ENCODE measurements at places on chromosomes 6 and 20. TPM values are rescaled to one million over a fixed set of nuclear protein-coding genes. Genes with fewer than 3 reads are reported as not detected.

The SGK2 gene
- 0.39 TPM for total RNA-seq

The LY6G6D gene
- total RNA-seq: not detected

The KCTD20 gene
- 53.9 TPM for total RNA-seq

The DCDC2 gene
- 9.6 TPM for total RNA-seq

The TMEM244 gene
- total RNA-seq: not detected

The ADGRF5 gene
- total RNA-seq: 219 TPM

The CARMIL1 gene
- total RNA-seq: 16.4 TPM

The SIRPB1 gene
- total RNA-seq: 57.9 TPM

The SLC12A5 gene
- 1.5 TPM for total RNA-seq

The NTSR1 gene
- total RNA-seq: 0.12 TPM

The XKR7 gene
- total RNA-seq: not detected

The KCNS1 gene
- total RNA-seq: 0.97 TPM

- H3K4me1 ChIP-seq: no peaks in the 10 kb centered on the region
- no peak overlapping the region for H3K27ac ChIP-seq
- H3K4me3 ChIP-seq: no peak overlapping the region
- DNase-seq: no peak
- peaks cover 4% of the 10 kb centered on the region for H3K27me3 ChIP-seq
Measured at GRCh38 chr20:54029176-54029575, 41.2 kb downstream of the BCAS1 start.

GRCh38 chr6:77055711-77056110 is 407.6 kb downstream of the HTR1B start:
- H3K27me3 ChIP-seq: no peaks in the 10 kb centered on the region
- H3K27ac ChIP-seq: no peak overlapping the region
- H3K4me3 ChIP-seq: no peak overlapping the region
- no peaks in the 10 kb centered on the region for H3K4me1 ChIP-seq
- no peak for DNase-seq
- H3K36me3 ChIP-seq: no peaks in the 10 kb centered on the region

DNA sequence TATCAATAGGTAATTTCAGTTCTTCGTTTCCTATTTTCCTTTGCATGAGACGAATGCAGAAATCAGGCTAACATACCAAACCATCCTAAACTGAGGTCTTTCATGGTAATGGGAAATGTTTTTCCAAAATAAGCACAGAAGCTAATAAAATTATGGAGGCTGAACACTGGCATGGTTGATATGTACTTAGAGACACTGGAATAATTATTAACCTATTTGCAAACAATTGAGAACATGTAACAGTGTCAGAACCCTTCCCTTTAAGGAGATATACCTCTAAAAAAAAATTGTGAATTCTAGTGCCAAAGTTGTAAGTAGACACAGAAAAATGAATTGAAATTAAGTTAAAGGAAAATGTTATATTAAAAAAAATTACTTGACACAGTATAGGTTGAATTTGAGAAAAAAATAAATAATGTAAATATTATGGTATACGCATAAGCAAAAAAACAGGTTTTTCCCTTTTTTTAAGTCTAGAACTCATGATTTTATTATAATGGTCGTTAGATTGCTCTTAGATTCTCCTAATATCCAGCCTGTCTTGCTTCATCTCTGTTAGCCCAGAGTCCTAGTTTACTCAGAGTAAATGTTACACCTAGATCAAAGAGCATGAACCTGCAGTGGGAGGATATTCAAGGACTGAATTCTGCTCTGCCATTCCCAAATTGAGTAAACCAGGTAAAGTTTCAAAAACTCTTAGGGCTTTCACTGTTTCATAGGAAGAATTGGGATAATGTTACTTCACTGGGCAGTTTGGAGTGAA is 1.7 kb downstream of the SLC17A2 start:
- no peak overlapping the region for H3K4me3 ChIP-seq
- H3K36me3 ChIP-seq: no peaks in the 10 kb centered on the region
- no peak overlapping the region for H3K27ac ChIP-seq
- no peaks in the 10 kb centered on the region for H3K27me3 ChIP-seq

- H3K27ac ChIP-seq: no peak overlapping the region
- H3K27me3 ChIP-seq: no peaks in the 10 kb centered on the region
- peak; percentile 44 for DNase-seq
- H3K36me3 ChIP-seq: no peaks in the 10 kb centered on the region
Measured at GRCh38 chr6:169780571-169781091, 29.2 kb downstream of the ERMARD start.

DNA sequence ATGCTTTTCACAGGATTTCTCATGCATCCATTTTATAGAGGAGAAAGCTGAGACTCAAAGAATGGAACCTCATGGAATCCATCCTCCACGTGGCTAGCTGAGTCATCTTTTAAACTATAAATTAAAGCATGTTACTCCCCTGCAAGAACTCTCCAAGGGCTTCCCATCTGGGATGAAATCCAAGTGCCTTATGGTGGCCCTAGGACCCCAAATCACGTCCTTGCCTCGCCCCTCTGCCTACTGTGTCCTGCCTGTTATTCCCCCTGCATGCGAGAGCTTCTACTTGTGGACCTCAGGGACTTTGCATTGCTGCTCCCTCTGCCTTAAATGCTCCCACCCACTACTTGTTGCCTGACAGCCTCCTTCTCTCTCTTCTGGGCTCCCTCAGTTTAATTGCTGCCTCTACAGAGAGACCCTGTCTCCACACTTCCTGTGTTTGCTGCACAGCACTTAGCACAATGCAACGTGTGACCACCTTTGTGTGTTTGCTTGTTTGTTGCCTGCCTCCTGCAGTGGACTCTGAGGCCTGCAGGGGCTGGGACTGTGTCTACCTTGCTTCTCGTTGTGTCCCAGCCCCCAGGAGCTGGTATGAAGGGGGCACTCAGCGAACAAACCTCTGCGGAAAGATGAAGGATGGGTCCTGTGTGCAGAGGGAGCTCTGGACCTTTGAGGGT is 39.4 kb downstream of the TOX2 start:
- H3K4me3 ChIP-seq: no peak overlapping the region
- peak overlapping the region; percentile 8 for H3K27ac ChIP-seq
- peaks cover 72% of the 10 kb centered on the region for H3K4me1 ChIP-seq
- no peaks in the 10 kb centered on the region for H3K27me3 ChIP-seq
- no peak for DNase-seq

- H3K27ac ChIP-seq: peak overlapping the region; percentile 56
- no peaks in the 10 kb centered on the region for H3K27me3 ChIP-seq
- peak; percentile 22 for DNase-seq
- H3K4me3 ChIP-seq: no peak overlapping the region
- no peaks in the 10 kb centered on the region for H3K4me1 ChIP-seq
Measured at GRCh38 chr6:148193063-148193680, 149.5 kb upstream of the SASH1 start.

DNA sequence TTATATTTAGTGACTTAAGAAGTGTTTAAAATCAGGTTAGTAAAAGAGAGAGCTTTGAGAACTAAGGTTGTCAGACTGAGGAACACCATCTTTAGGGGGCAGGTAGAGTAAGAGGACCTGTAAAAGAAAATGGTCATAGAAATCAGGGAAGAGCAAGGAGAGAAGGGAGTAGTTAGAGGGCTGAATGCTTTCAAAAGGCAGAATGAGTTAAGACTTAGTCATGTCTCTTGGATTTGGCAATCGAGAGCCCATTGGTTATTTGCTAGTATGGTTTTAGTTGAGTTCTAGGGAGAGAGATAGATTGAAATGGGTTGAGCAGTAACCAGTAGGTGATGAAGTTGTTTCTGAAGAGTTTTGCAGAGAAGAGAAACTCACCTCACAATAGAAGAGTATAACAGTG is 51.1 kb downstream of the RALGAPB start:
- DNase-seq: no peak
- H3K36me3 ChIP-seq: peaks cover under 1% of the 10 kb centered on the region
- no peaks in the 10 kb centered on the region for H3K27me3 ChIP-seq
- no peaks in the 10 kb centered on the region for H3K4me1 ChIP-seq

- H3K4me3 ChIP-seq: peak overlapping the region; percentile 84
- H3K4me1 ChIP-seq: peaks cover 56% of the 10 kb centered on the region
- H3K27me3 ChIP-seq: no peaks in the 10 kb centered on the region
- H3K27ac ChIP-seq: peak overlapping the region; percentile 97
- peak; percentile 30 for DNase-seq
Measured at GRCh38 chr6:79076160-79076559, 1.9 kb downstream of the PHIP start.

DNA sequence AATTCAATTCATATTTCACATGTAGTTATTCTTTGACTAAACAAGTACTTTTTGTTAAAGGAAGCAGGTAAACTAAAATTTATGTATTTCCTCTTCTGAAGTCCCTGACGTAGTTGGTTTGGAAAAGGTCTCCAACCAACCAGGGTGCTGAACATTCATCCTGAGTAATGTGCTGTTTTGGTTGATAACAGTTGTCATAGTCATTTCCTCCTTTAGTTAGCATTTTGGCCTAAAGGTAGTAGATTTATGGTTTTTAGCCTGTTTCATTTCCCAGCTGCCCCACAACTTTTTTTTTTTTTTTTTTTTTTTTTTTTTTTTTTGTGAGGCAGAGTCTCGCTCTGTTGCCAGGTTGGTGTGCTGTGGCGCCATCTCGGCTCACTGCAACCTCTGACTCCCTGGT is 382.8 kb upstream of the FLRT3 start:
- no peaks in the 10 kb centered on the region for H3K36me3 ChIP-seq
- H3K4me1 ChIP-seq: no peaks in the 10 kb centered on the region
- no peak for DNase-seq
- no peak overlapping the region for H3K4me3 ChIP-seq

DNA sequence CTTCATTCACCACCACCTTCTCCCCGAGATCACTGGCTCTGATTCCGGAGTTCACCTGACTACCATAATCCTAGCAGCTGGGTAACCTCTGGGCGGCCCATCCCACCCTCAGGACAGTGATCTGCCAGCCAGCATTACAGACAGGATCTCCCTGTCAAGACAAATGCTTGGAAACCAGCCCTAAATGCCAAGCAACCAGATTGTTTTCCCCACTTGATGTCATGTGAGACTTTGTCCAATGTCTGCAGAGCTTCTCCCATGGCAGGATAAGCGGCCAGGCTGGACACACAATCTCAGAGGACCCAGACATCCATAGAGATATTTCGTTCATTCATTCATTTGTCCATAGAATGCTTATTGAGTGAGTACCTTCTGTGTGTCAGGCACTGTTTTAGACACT is 32.5 kb downstream of the PDYN start:
- no peaks in the 10 kb centered on the region for H3K36me3 ChIP-seq
- no peak overlapping the region for H3K4me3 ChIP-seq
- H3K4me1 ChIP-seq: no peaks in the 10 kb centered on the region
- no peak for DNase-seq
- H3K27ac ChIP-seq: no peak overlapping the region

DNA sequence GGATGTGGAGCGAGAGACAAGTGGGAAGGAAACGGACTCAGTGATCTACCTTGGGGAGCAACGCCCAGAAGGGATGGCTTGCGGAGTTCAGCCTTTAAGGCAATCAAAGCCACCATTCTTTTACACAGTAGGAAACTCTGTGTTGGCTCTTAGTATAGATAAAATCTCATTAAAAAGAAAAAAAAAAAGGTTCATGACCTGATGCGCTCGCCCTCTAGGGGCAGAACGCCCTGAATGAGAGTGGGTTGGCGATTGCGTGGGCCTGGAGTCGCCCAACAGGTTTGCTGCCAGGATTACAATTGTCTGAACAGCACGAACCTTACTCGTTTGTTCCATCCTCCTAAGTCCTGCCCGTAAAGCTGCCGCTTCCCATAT is 1.2 kb downstream of the TPD52L1 start:
- H3K36me3 ChIP-seq: no peaks in the 10 kb centered on the region
- no peak for DNase-seq
- peak overlapping the region; percentile 54 for H3K4me3 ChIP-seq
- H3K27ac ChIP-seq: no peak overlapping the region
- no peaks in the 10 kb centered on the region for H3K4me1 ChIP-seq

- peak overlapping the region; percentile 60 for H3K27ac ChIP-seq
- peaks cover 44% of the 10 kb centered on the region for H3K4me1 ChIP-seq
- DNase-seq: no peak
- peak overlapping the region; percentile 45 for H3K4me3 ChIP-seq
- H3K36me3 ChIP-seq: no peaks in the 10 kb centered on the region
- no peaks in the 10 kb centered on the region for H3K27me3 ChIP-seq
Measured at GRCh38 chr6:25165177-25165576, 114.0 kb upstream of the CARMIL1 start.

- no peaks in the 10 kb centered on the region for H3K27me3 ChIP-seq
- H3K36me3 ChIP-seq: no peaks in the 10 kb centered on the region
- H3K27ac ChIP-seq: no peak overlapping the region
- no peak overlapping the region for H3K4me3 ChIP-seq
- no peaks in the 10 kb centered on the region for H3K4me1 ChIP-seq
Measured at GRCh38 chr6:13195803-13196202, 132.5 kb downstream of the TBC1D7 start.

DNA sequence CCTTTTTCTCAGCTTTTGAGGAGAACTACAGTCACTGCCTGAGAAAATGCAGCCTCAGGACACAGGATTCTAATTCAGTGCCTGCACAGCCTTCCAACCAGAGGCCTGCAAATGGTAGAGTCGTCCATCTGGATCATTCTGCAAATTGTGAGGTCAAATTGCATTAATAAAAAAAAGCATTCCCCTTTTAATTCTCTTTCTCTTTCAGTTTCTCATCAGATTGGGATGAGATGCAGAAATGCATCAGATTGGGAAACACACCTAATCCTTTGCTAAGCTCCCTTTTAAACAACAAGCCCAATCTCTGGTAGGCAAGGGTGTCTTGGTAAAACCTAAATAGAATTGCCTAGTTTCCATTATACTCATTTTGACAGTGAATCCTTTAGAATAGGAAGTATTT is 838.8 kb downstream of the MAFB start:
- DNase-seq: no peak
- H3K36me3 ChIP-seq: no peaks in the 10 kb centered on the region
- peaks cover 11% of the 10 kb centered on the region for H3K4me1 ChIP-seq
- no peak overlapping the region for H3K4me3 ChIP-seq

GRCh38 chr6:139398658-139399057 is 24.2 kb upstream of the CITED2 start:
- H3K27me3 ChIP-seq: no peaks in the 10 kb centered on the region
- no peak overlapping the region for H3K27ac ChIP-seq
- no peaks in the 10 kb centered on the region for H3K4me1 ChIP-seq
- DNase-seq: no peak
- H3K4me3 ChIP-seq: no peak overlapping the region

- no peaks in the 10 kb centered on the region for H3K36me3 ChIP-seq
- DNase-seq: no peak
- H3K27ac ChIP-seq: no peak overlapping the region
Measured at GRCh38 chr6:143196525-143197225, 136.0 kb downstream of the AIG1 start.

GRCh38 chr6:51531623-51532022 is 555.8 kb downstream of the PKHD1 start:
- no peak for DNase-seq
- H3K4me1 ChIP-seq: no peaks in the 10 kb centered on the region
- H3K4me3 ChIP-seq: no peak overlapping the region
- no peak overlapping the region for H3K27ac ChIP-seq
- H3K36me3 ChIP-seq: no peaks in the 10 kb centered on the region
- no peaks in the 10 kb centered on the region for H3K27me3 ChIP-seq

DNA sequence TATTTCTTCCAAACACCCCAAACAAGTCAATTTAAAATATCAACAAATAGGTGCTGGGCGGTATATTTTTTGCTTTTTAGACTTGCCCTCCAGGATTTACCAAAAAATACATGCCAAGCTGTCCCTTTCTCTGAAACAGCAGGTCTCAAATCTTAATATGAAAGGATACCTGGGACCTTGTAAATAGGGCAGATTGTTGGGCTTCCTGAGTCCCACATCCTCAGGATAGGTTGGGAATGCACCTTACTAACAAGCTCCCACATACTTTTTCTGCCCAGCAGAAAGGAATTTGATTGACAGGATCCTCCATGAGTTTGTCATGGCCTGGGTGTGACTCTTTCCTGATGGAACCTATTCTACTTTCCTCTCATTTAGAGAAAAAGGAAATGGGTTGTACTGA is 4.9 kb upstream of the SLC24A3 start:
- H3K36me3 ChIP-seq: no peaks in the 10 kb centered on the region
- H3K27ac ChIP-seq: no peak overlapping the region
- H3K4me3 ChIP-seq: no peak overlapping the region
- peaks cover 12% of the 10 kb centered on the region for H3K4me1 ChIP-seq
- no peak for DNase-seq

All from left lung (tissue), 14 donors.